ENCODE measurements at places on chromosomes 12 and 14. TPM values are rescaled to one million over a fixed set of nuclear protein-coding genes. Genes with fewer than 3 reads are reported as not detected.
A peak's percentile ranks its signal among the peaks of the same experiment; 100 is the strongest.

C12orf42 gene
- 3.4 TPM for polyA plus RNA-seq

TOMM20L gene
- not detected for polyA plus RNA-seq

MANSC1 gene
- 0.84 TPM for polyA plus RNA-seq

GLT8D2 gene
- polyA plus RNA-seq, result not detected

DNA sequence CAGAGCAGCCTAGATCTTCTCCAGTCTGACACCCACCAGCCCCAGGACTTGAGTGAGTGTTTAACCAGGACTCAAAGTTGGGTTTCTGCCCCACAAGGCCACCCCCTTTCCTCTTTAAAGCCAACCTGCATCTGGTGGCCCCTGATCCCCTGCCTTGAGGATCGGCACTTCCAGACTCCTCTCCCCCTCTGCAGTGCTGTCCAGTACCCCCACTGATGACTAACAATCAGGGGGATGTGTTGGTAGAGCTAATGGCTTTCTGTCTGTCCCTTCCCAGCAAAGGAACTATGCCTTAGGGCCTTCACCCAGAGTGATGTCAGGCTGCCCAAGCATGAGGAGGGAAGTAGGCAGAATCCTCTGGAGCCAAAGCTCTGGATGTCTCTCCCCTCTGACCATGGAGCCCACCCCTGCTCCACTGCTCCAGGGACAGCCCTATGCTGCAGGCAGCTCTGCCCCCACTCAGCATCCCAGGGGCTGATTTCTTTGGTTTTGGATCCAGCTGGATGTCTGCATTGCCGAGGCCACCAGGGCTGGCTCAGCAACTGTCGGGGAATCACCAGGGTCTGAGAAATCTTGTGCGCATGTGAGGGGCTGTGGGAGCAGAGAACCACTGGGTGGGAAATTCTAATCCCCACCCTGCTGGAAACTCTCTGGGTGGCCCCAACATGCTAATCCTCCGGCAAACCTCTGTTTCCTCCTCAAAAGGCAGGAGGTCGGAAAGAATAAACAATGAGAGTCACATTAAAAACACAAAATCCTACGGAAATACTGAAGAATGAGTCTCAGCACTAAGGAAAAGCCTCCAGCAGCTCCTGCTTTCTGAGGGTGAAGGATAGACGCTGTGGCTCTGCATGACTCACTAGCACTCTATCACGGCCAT lies 42.9 kb downstream of the DAD1 start:
- peak overlapping the region; percentile 99 for H3K27ac ChIP-seq
- no peaks in the 10 kb centered on the region for H3K27me3 ChIP-seq
- no peak for DNase-seq
- peak overlapping the region; percentile 79 for H3K4me3 ChIP-seq
- H3K36me3 ChIP-seq, result peaks cover 99% of the 10 kb centered on the region

DNA sequence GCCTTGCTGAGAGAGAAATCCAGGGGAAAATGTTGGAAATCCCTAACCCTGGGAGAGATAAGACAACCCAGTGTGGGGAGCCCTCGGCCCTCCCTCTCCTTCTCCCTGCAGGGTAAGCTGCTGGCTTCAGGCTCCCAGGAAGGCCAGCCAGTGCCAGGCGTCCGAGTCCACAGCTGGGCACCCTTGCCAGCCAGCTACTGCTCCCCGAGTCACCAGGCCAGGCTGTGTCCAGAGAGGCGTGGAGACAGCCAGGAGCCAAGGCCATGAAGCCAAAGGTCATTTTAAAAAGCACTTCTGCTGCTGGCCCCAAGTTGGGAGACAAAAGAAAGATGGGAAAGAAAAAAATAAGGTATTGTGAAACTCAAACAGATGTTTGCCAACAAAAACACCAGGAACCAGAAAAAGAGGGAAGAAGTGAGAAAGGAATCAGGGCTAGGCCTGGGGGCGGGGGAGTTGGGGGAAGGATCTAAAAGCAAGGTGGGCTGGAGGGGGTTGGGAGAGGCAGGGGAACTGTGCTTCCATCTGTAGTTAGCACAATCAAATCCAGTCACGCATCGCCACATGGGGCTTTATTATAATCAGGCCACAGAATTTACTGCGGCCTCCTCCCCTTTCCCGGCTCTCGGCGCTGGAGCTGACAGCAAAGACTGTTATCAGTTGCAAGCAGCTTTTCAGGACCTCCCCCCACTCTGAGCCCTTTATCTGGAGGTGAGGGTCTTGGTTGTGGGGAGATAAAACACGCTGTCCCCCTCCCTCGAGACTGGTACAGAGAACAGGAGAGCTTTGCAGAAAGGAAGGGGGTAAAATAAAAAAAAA lies 33.5 kb downstream of the RBM19 start:
- H3K27ac ChIP-seq, result peak overlapping the region; percentile 27
- peaks cover 24% of the 10 kb centered on the region for H3K4me1 ChIP-seq
- peaks cover 7% of the 10 kb centered on the region for H3K36me3 ChIP-seq

DNA sequence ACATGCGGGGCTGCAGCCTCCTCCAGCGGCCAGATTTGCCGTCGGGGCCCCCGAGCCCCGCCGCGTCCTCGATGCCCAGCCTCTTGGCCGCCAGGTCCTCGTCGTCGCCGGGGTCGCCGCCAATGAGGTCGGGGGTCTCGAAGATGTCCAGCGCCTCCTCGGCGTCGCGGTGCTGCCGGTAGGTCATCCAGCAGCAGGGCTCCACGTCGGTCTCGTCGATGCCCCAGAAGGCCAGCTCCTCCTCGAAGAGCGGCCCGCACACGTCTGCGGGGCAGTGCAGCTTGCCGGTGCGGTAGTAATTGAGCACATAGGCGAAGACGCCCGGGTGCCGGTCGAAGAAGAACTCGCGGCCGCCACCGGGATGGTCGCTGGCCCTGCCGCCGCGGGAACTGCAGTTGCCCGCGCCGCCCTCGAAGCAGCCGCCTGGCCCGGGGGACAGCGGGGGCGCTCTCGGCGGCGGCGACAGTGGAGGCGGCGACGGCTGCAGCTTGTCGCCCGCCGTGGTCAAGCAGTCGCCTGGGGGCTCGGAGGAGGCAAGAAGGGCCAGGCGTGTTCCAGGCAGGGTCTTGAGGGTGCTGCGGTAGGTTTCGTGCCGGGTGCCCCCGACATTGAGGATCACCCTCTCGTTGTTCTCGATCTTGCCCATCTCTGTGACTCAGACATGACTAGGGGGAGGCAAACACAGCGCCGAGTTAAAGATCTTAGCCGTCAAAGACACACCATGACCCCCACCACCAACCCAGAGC lies 2.1 kb downstream of the KCNC2 start:
- H3K27ac ChIP-seq, result no peak overlapping the region
- no peak for DNase-seq
- H3K4me3 ChIP-seq, result peak overlapping the region; percentile 48
- peaks cover 50% of the 10 kb centered on the region for H3K27me3 ChIP-seq

GRCh38 chr12:42299392-42300308 lies 26.2 kb downstream of the ZCRB1 start:
- no peak overlapping the region for H3K27ac ChIP-seq
- H3K4me1 ChIP-seq, result no peaks in the 10 kb centered on the region
- H3K27me3 ChIP-seq, result no peaks in the 10 kb centered on the region
- H3K4me3 ChIP-seq, result no peak overlapping the region
- no peaks in the 10 kb centered on the region for H3K36me3 ChIP-seq

- no peaks in the 10 kb centered on the region for H3K27me3 ChIP-seq
- no peaks in the 10 kb centered on the region for H3K4me1 ChIP-seq
- DNase-seq, result no peak
Observed at GRCh38 chr12:110067531-110067930, 19.2 kb upstream of the C12orf76 start.

GRCh38 chr14:61923348-61923747 lies 161.1 kb downstream of the SNAPC1 start:
- no peak overlapping the region for H3K27ac ChIP-seq
- peaks cover 61% of the 10 kb centered on the region for H3K27me3 ChIP-seq
- no peaks in the 10 kb centered on the region for H3K4me1 ChIP-seq
